ENCODE measurements at places on chromosomes 12 and 14.

DNA sequence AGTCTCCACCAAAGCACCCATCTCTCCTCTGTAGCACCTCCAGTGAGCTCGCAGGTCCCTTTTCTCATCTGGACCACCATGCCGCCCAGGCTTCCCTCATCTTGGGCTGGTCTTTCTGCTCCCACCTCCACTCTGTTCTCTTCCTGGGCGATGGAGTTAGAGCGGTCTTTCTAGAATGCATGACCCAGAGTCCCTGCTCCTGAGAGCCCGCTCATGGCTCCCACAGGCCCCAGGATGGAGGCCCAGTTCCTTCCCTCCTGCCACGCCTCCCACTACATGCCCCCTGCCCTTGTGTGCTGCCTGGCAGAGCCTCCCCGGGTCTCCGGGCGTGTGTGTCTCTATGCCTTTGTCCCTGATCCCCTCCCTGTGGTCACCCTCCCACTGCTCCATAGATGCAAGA lies 100.7 kb upstream of the RTL1 start:
- no peak for DNase-seq

GRCh38 chr14:100407376-100408102 lies 84.4 kb downstream of the SLC25A47 start:
- DNase-seq = peak; percentile 92

- no peak for DNase-seq
Measured at GRCh38 chr14:105068818-105069217, 3.6 kb upstream of the GPR132 start.

GRCh38 chr12:72281126-72281525 lies 9.0 kb downstream of the TRHDE start:
- DNase-seq = no peak

DNA sequence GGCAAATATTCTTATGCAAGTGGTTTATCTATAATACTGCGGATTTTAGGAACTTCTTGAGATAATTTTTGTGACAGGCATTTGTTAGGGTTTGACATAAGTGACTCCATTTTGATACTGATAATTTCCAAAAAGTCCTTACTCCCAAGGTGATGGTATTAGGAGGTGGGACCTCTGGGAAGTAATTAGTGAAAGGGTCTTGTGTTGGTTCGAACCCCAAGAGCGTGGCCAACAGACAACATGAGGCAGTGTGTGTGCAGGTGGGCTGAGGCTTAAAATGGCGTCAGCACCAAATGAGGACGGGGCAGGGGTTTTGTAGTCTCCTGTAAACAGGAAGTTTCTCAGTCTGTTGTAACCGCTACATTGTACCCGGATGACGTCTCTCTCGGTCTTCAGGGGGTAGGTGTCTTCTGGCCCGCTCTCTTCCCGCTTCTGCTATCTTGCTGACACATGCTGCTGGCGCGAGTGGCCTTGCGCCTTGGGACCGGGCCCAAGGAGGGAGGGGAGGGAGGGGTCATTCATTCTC lies 1.7 kb upstream of the C12orf43 start:
- DNase-seq = no peak

DNA sequence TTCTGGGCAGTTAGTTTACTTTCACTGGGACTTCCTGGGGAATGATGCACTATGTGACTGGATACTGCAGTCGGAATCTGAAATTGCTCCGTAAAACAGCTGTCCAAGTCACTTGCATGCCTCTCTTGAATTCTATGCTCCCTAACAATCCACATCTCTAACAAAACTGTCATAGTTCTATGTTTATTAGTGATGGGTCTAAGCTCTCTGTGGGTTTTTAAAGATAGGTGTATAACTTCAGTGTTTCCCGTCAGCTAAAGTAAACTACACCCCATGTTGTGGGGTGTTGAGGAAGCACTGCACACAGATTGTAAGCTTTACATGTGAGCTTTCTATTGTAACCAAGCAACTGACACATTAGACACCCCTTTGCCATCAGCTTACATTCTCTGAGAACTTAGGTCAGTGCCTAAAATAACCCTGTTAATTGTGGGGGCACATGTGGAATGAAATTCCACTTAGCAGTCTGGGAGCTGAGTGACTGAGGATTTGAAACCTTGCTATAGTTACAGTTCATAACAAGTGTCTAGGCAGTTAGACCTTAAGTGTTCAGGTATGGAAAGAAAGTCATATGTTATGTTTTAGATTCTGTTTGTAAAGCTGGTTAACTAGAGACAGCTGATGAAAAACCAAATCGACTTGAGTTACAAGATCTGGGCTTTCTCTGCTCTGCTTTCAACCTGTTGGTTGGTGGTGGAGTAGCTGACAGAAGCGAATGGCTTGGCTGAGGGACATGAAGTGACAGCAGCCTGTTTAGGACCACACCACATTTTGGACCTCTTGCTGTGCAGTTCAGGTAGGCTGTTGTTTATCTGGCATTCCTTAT lies 165.7 kb downstream of the AKAP6 start:
- no peak for DNase-seq

DNA sequence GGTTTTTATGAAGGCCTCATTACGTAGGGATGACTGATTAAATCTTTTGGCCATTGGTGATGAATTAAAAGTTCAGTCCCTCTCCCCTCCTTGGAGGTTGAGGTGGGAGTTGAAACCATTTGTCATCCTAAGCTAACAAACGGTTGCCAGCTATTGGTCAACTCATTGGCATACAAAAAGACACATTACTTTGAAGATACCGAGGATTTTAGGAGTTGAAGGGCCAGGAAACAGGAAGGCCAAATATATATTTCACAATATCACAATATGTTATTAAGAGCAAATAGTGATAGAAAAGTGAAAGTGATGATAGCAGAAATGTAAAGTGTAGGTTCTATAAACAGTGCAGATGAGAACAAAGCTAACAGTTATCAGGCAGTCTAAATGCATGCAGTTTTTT lies 24.4 kb downstream of the RCOR1 start:
- DNase-seq = no peak

GRCh38 chr12:67910360-67911274 lies 78.6 kb upstream of the IFNG-AS1 start:
- DNase-seq = no peak

GRCh38 chr14:106551265-106551664 lies 1024.9 kb downstream of the TMEM121 start:
- no peak for DNase-seq

GRCh38 chr14:21104448-21105060 lies 3.7 kb downstream of the TMEM253 start:
- DNase-seq = peak; percentile 87

GRCh38 chr12:21545557-21545956 lies 19.5 kb downstream of the SPX start:
- DNase-seq = no peak

DNA sequence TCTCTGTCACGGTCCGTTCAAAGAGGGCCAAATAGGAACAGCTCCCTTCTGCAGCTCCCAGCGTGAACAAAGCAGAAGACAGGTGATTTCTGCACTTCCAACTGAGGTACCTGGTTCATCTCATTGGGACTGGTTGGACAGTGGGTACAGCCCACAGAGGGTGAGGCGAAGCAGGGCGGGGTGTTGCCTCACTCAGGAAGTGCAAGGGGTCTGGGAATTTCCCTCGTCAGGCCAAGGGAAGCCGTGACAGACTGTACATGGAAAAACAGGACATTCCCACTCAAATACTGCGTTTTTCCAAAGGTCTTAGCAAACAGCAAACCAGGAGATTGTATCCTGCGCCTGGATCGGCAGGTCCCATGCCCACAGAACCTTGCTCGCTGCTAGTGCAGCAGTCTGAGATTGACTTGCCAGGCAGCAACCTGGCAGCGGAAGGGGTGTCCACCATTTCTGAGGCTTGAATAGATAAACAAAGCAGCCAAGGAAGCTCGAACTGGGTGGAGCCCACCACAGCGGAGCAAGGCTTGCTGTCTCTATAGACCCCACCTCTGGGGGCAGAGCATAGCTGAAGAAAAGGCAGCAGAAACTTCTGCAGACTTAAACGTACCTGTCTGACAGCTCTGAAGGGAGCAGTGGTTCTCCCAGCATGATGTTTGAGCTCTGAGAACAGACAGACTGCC lies 22.7 kb downstream of the SLC38A1 start:
- DNase-seq = no peak

- DNase-seq = no peak
Measured at GRCh38 chr14:101878822-101879528, 85.4 kb upstream of the DYNC1H1 start.

GRCh38 chr12:15526033-15526432 lies 203.7 kb downstream of the PTPRO start:
- no peak for DNase-seq

- DNase-seq = no peak
Measured at GRCh38 chr14:96434040-96434439, 42.1 kb downstream of the AK7 start.

GRCh38 chr14:93926873-93927799 lies at the start of gene FAM181A:
Gene FAM181A, plus strand, starts transcription at chr14:93927344. Its CDS starts 942 bp downstream, at chr14:93928286.
- DNase-seq = no peak
